ENCODE measurements at places on chromosomes 12 and 14.

GRCh38 chr12:5582018-5582417, 150.1 kb downstream of the NTF3 start:
- no peak for DNase-seq

GRCh38 chr12:4201333-4202100, 72.0 kb upstream of the CCND2 start:
- DNase-seq, result no peak

DNA sequence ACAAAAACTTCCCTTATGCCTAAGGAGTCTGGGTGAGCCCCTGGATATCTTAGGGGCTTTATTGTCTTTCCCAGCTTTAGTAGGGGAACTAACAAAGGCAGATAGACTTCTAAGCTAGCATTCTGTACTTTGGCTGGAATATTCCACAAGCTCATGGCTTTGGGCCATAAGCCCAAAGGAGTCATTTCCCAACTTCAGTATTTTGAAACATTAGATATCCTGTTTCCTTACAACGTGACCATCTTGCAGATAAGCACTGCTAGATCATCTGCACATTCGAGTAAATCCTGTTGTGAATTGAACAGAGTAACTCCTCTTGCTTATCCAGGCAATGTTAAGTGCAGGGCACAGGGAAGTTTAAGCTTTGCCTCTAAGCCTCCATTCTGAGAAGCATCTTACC, 70.6 kb upstream of the ACTN1 start:
- DNase-seq, result no peak

GRCh38 chr12:4954621-4955354, 45.1 kb downstream of the KCNA1 start:
- DNase-seq, result no peak

DNA sequence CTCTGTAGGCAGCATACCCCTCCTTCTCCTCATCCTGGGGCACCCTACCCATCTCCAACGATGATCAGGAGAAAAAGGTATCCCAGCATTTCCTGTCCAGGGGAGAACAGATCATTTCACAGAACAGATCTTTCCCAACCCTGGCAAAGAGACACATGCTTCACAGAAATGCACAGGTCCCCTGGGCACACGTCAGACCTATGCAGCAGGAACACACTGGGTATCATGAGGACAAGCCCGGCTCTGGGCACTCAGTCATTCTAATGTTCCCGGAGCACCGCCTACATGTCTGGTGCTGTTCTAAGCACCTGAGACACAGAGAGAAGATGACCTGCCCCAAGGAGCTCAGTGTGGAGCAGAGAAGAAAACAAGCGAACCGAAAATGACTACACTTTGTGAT, 56.2 kb downstream of the ACTN1 start:
- no peak for DNase-seq

- no peak for DNase-seq
Observed at GRCh38 chr14:79544698-79545070, 666.6 kb downstream of the DIO2 start.

GRCh38 chr14:59428581-59429012, 36.6 kb downstream of the GPR135 start:
- DNase-seq, result no peak

DNA sequence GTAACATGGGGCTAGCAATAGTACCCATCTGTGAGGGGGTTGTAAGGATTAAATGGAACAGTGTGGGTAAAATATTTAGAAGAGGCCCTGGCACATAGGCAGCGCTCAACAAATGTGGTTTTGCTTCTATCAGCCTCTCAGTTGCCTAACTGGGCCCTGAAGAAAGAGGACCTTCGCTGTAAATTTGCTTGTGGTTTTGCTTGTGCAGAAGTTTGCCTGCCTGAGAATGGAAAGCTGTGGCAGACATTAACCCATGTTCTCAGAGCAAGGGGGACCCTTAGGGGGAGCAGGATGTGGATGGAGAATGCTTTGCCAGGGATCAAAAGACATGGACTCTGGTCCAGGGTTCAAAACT, 160.1 kb downstream of the BRMS1L start:
- no peak for DNase-seq

DNA sequence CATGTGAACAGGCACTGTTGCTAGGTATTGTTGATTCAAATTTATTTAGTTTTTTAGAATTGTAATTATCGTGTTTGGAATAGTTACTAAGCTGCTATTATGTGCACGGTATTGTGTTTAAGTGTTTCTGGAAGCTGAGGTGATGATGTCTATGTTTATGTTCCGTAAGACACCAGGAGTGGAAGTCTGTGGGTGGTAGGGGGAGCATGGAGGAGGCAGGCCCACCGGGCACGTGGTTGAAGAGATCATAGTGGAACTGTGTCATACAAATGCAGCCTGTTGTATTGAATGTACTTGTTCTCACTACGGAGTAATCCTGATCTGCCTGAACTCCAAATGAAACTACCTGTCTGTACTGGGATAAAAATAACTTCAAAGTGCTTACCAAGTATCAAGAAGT, 36.1 kb upstream of the STXBP6 start:
- DNase-seq, result no peak

DNA sequence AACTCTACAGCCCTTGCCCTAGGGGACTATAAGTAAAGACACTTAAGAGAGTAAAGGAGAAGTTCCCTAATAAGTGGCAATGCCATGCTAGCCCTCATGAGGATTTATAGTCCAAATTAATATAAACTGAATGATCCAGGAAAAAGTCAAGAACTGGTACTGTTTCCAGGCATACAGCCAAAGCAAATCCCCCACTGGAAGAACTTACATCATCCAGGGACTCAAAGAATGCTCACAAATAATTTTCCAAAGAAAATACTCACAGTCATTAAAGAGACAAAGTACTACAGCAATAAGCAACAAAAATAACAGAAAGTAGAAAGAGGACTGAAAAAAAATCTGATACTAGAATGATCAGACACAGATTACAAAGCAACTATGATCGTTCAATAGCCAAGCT, 79.7 kb upstream of the RAP1B start:
- no peak for DNase-seq

All from stimulated activated CD8-positive, alpha-beta memory T cell treated with anti-CD3 and anti-CD28 coated beads, Interleukin-4, amount 100 ng/mL, for 48 hours (primary cell).